ENCODE measurements at places on chromosomes 2 and 18.

- no peak for DNase-seq
Observed at GRCh38 chr2:223460774-223461211, 141.4 kb downstream of the SCG2 start.

- DNase-seq, result no peak
Observed at GRCh38 chr18:3923750-3924149, 473.8 kb downstream of the TGIF1 start.

- DNase-seq, result no peak
Observed at GRCh38 chr2:65539633-65540032, 107.2 kb upstream of the SPRED2 start.

DNA sequence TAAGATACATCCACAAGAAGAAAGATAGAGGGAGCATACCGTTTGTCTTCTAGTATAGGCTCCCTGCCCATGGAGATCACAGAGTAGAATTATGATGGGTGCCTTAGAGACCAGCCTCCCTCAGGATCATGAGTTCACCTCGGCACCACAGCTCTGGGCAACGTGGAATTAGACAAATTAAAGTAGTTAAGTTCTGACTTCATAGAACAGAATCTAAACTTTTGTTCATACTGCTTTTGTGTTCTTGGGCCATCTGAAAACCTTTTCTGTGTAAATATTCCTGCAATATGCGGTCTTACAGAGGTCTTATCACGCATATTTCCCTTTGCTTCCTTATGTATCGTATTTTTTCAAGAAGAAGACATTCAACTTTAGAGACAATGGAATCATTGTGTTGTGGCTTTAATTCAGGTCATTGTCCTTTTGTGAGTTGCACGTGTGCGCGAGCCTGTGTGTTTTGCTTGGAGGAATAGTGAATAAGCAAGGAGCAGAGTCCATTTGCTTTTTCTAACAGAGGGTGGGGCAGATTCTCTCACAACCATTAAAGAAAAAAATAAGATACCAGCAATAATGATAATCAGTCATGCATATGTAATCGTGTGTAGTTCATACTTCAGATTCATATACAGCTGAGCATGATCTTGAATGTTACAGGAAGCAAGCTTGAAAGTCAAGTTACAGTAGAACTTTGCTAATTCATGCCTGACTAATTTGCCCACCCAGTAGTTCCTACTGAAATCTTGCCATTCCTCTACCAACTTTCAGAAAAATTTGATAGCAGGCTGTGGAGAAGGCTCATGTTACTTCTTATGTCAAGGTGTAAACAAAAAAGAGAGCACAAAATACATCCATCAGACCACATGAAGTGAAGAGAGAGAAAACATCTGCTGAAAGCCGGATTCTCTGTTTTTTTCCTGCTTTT, 243.6 kb downstream of the NEDD4L start:
- no peak for DNase-seq

DNA sequence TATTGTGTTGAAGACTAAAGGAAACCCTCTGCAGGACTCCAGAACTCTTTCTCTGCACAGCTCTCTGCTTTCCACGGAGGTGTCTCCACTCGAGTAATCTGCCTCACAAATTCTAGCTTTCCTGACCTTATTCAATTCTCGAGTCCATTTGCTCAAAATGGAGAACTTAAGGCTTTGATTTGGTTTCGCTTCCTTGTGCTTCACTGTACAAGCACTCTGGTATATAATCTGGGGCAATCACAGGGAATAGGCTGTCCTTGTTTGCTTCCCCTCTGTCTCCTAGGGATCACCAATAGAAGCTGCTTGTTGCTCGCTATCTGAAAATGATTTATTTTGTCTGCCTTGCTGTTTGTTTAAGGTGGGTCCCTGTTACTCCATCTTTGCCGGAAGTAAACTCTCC, 129.1 kb upstream of the DOCK10 start:
- DNase-seq, result no peak

DNA sequence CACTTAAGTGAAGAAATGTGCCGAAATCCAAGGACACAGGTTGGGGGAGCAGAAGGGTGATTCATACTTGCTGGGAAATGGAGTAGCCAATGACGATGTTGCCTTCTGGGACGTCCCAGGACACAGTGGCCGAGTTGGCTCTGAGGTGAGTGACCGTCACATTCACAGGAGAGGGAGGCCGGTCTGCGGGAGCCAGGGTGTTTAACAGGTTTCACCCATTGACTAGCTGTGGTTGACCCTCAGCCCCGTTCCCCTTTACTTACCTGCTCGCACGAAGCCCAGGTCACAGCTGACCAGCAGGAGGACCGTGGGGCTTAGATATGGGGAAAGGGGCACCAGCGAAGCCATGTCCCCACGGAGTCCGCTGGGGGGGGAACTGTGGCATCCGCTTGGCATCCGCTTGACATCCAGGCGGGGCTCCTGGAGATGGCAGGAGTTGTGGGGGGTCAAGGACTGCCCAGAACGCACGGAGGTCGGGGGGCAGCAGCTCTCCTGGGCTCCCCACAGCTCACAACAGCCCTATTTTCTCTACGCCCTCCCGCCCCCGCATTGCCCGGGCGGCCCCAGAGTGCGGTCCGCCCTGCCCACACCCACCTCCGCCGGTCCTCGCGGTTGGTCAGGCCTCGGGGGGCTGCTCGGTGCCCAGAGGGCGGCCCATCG, 586 bp downstream of the FNDC4 start:
- no peak for DNase-seq
